Upper lobe of left lung (tissue), 6 donors: ENCODE measurements at places on chromosomes 13 and 19. TPM values are rescaled to one million over a fixed set of nuclear protein-coding genes. Genes with fewer than 3 reads are reported as not detected.

Gene ZNF667
- total RNA-seq: 1.1 TPM

Gene FAM216B
- total RNA-seq: 10.6 TPM

Gene SIGLEC5
- 2.1 TPM for total RNA-seq

GRCh38 chr13:93982179-93982918 lies 497.1 kb downstream of the DCT start:
- no peaks in the 10 kb centered on the region for H3K4me1 ChIP-seq
- H3K27ac ChIP-seq: no peak overlapping the region
- no peak overlapping the region for H3K4me3 ChIP-seq
- no peak for DNase-seq
- no peaks in the 10 kb centered on the region for H3K36me3 ChIP-seq
- no peaks in the 10 kb centered on the region for H3K27me3 ChIP-seq

DNA sequence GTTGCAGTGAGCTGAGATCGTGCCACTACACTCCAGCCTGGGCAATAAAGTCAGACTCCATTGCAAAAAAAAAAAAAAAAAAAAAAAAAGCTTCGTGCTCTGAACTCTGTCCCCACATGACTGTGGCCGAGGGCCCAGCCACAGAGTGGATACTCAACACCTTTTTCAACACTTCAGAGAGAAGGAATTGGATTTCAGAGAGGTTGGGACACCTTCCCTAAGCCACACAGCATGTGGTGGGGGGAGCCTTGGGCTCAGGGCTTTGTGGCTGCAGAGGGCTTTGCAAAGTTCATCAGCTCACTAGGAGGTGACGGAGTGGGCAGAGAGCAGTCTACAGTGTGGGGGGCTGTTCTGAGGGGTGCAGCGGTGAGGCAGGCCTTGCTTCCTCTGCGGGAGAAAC lies 9.5 kb downstream of the LSM7 start:
- no peaks in the 10 kb centered on the region for H3K27me3 ChIP-seq
- DNase-seq: no peak
- H3K4me1 ChIP-seq: peaks cover 4% of the 10 kb centered on the region
- peaks cover 20% of the 10 kb centered on the region for H3K36me3 ChIP-seq
- no peak overlapping the region for H3K27ac ChIP-seq
- no peak overlapping the region for H3K4me3 ChIP-seq

DNA sequence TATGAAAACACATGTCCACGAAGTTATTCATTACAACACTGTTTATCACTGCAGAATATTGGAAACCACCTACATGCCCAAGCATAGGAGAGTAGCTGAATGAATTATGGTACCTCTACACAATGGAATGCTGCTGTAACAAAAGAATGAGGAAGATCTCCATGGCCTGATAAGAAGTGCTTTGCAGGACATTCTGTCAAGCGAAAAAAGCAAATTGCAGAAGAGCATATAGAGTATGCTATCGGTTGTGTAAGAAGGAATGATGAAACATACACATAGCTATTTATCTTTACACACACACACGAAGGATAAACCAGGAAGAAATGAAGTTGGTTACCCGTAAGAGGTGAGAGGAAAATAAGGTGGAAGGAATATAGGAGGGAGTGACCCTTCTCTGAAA lies 37.5 kb upstream of the CEACAM20 start:
- no peaks in the 10 kb centered on the region for H3K36me3 ChIP-seq
- no peaks in the 10 kb centered on the region for H3K4me1 ChIP-seq
- H3K27me3 ChIP-seq: no peaks in the 10 kb centered on the region
- no peak overlapping the region for H3K4me3 ChIP-seq
- no peak overlapping the region for H3K27ac ChIP-seq

DNA sequence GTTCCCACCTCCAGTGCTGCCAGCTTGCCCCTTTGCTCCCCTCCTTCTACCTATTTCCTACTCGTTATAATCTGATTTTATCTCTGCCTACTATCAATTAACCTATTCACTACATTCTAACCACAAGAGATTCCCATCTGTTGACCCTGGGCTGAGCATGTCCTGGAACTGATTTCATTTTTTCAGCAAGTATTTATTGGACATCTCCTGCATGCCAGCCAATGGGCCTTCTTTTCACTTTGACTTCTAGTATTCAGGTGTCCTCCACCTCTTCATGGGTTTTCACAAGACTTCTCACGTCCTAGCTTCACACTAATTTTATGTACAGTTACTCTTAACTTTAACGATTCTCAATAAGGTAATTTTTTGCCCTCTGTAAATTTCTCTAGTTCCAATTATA lies 282.7 kb upstream of the KLHL1 start:
- DNase-seq: no peak
- no peak overlapping the region for H3K27ac ChIP-seq
- H3K36me3 ChIP-seq: no peaks in the 10 kb centered on the region
- no peaks in the 10 kb centered on the region for H3K4me1 ChIP-seq
- H3K27me3 ChIP-seq: no peaks in the 10 kb centered on the region
- H3K4me3 ChIP-seq: no peak overlapping the region
